AG08396 (cell line): ENCODE measurements at places on chromosomes 6 and 20.
A peak's percentile ranks its signal among the peaks of the same experiment; 100 is the strongest.

DNA sequence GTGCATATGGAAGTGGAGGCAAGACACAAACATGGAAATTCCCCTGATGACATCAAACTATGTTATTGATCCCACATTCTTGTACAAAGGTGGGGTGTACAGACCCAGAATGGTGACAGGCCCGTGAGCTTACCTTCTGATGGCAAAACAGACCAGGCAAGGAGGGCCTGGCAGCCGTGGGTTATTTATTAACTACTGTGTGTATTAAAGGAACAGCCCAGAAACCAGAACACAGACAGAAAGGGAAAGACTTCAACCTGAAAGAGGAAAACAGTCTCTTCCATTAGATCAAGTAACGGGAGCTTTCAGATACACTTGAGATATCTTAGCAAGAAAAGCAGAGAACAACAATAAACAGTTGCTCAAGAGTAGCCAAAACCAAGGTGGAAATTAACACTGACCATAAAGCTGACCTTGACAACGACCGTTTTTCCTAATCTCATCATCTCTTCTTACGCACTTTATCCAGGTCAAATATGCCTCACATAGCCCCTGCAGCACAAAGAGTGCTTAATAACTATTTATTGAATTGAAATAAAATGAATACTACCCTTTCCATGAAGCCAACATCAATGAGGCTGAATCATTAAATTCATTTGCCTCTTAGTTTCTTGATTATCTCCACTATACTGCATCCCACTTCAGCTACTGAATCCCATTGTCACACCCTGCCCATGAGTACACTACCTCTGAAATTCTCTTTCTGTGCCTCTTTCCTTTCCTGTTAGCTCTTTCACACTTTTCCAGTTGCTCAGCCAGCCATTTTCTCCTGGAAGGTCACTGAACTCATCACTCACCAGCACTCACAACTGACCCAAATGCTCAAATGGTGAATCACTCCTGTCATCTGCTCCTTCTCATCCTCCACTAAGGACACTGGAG is 67.4 kb downstream of the MOXD1 start:
- DNase-seq: peak; percentile 72

GRCh38 chr6:163132050-163132750 is 282.3 kb upstream of the QKI start:
- DNase-seq: no peak

DNA sequence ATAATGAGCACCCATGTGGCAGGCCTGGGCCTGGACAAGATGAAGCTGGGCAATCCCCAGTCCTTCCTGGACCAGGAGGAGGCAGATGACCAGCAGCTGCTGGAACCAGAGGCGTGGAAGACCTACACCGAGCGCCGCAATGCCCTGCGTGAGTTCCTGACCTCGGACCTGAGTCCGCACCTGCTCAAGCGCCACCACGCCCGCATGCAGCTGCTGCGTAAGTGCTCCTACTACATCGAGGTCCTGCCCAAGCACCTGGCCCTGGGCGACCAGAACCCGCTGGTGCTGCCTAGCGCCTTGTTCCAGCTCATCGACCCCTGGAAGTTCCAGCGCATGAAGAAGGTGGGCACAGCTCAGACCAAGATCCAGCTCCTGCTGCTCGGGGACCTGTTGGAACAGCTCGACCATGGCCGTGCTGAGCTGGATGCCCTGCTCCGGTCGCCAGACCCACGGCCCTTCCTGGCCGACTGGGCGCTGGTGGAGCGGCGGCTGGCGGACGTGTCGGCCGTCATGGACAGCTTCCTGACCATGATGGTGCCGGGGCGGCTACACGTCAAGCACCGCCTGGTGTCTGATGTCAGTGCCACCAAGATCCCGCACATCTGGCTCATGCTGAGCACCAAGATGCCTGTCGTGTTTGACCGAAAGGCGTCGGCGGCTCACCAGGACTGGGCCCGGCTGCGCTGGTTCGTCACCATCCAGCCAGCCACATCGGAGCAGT is 1.9 kb downstream of the FNDC11 start:
- no peak for DNase-seq

DNA sequence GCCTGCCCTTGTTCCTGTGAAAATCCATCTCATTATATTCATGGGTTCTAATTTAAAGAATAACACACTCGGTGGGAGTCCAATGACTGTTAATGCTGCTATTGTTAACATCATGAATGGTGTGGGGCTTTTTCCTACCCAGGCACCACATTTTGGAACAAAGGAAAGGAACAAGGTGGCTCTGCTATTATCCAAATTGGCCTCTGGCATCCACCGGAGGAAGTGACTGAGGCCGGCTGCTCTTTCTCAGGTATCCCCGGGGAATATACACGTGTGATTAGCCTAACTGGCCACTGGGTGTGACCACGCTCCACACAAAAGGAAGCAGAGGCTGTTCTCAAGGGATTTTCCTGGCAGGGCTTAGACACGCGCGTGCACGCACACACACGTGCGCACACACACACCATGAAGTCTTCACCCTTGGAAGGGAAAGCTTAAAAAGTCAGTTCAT is 601.2 kb upstream of the ARID1B start:
- no peak for DNase-seq

DNA sequence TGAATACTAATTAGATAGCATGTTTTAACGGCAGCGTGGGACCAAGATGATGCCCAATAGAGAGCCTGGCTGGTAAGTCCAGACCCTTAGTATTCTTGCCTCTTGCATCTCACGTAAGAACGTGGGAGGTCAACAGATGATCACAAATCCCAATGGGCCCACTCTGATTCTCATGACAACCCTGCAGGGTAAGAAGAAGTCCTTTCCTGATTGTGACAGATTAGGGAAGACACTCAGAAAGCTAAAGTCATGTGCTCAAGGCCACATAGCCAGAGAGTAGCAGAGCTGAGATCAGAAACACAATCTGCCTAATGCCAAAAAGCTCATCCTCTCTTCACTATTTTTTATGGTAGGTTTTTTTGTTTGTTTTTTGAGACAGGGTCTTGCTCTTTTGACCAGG is 103.8 kb downstream of the RALGAPA2 start:
- no peak for DNase-seq

GRCh38 chr20:54062812-54063280 is 7.5 kb downstream of the BCAS1 start:
- peak; percentile 50 for DNase-seq

GRCh38 chr6:167020206-167020605 is 21.0 kb downstream of the CEP43 start:
- no peak for DNase-seq

GRCh38 chr20:47768016-47768824 is 17.1 kb downstream of the SULF2 start:
- no peak for DNase-seq

DNA sequence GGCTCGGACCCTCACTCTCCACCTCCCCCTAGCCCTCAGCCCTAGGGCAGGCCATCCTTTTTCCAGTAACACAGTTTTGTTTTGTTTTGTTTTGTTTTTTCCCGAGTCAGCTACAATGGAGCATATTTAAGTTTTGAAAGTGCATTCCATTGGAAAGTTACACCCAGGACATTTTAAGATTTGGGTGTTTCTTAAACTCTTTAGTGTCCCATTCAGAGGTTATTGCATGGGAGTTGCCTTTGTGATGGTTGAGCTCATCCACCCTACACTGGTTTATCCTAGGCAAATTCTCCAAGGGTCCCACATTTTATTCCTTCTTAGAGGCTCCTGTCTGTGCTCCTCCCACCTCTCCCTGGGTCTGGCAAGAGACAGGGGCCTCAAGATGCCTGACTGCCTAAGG is 58.9 kb downstream of the THBS2 start:
- DNase-seq: no peak

- DNase-seq: no peak
Observed at GRCh38 chr6:147738516-147739162, 230.1 kb downstream of the SAMD5 start.

DNA sequence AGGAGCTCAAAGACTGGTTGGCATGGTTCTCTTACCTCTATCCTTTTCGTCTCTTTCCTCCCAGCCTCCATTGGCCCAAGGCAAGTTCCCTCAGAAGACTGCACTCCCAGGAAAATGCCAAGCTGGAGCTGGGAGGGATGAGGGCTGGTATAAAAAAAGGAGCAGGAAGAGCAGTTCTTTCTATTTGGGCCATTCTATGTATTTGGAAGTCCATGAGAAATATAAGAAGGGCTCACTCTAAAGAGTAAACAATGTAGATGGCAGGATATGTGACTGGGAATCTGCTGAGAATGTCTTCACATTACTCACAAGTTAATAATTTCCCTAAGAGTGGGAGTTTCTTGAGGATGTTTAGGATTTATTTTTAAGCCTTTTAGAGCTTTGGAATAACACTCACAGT is 36.6 kb upstream of the ADTRP start:
- DNase-seq: peak; percentile 18

DNA sequence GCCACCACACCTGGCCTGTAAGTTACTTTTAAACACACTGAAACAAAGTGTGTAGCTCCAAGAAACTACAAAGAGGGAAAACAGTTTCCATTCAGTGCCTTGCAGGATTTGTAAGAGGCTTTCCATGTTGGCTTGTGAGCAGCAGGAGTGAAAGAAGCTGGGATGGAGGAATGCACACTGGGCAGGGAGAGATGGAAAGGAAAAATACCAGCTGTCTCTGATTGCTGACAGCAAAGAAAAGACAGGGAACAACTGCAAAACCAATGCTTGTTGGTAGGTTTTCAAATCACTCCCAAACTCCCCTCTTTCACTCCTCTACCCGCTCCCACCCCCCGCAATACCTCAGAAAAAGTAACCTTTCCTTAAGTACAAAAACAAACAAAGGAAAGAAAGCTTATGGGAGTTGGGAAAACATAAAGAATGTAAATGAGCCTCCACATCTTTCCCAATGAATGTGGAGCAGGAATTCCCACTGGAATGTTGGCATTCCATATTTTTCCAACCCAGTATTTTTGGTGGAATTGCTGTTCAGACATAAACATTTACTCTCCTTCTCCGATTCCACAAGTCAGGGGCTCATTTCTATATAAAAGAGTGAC is 166.1 kb downstream of the THBS2 start:
- DNase-seq: no peak

- peak; percentile 3 for DNase-seq
Observed at GRCh38 chr20:40390654-40391053, 298.4 kb downstream of the MAFB start.

DNA sequence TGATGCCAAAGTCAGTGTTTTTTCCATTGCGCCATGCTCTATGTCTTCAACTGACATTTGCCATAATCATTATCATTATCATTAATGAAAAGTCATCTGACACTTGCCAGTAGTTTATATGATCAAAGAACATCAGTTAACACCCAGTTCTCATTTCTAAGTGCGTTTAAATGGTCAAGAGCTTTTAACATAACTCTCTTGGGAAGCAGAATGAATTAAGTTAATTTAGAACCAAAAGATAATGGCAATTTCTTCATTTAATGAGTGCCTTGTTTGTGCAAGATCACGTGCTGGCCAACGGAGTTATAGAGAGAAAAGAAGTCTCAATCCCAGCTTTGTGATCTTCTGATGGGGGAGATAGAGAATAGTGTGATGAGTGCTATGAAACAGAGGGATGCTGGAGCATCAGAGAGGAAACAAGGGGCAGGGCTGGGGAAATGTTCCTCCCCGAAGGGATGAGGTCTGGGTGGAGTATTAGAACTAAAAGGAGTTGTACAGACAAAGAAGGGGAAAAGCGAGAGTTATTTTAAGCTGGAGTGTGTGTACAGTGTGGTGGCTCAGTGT is 20.3 kb downstream of the ANKS1A start:
- no peak for DNase-seq

- DNase-seq: no peak
Observed at GRCh38 chr6:109472132-109472995, 10.7 kb downstream of the ZBTB24 start.

- no peak for DNase-seq
Observed at GRCh38 chr6:40910260-40910893, 128.6 kb downstream of the UNC5CL start.

DNA sequence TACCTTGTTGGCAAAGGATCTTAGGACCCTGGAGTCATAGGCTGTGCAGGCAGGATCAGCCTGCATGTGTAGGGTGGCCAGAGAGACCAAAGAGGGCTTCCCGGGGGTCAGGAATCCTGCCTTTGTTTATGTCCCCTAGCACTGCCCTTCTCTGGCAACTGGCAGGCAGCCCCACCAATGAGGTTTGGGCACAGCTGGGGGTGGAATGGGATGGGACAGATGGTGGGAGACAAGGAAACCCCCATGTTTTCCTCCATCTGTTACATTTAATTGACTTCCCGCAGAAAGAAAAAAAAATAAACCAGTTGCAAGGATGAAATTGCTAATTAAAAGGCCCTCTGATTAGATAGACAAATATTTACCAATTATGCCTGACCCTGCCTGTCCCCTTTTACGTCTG is 27.6 kb downstream of the CD40 start:
- DNase-seq: no peak

DNA sequence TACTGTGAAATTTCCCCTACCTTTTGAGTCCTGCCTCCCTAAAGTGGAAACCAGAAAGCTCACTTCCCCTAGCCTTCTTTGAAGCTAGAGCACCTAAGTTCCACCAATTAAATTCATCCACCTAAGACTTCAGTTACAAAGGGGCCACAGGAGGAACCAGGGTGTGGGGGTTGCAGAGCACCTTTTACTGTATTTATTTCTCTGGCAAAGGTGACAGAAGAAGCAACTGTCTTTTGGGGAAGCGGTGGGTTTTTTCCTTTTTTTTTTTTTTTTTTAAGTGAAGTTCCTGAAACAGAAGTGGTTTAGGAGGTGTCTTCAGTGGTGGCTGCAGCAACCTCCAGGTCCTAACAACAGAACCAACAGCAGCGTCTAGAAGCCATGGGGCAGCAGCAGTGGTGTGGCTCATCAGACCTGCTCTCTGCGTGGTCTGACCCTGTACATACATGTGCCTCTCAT is 13.1 kb downstream of the PSMB9 start:
- no peak for DNase-seq

DNA sequence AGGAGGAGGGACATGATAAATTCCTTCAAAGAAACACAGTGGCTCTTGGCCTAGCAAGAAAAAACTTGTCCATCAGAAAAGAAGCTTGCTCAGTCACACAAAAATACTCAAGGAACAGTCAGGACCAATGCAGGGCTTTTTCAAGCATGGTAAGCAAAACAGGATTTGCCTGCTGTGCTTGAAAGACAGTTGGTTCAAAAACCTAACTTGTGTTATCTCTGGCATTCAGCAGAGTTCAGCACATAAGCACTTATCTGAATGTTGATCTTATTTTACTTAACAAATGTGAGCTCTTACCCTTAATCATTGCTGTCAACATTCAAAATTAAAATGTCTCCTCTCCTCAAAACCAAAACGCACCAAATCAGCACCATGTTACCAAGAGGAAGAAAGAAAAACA is 38.3 kb downstream of the ATG5 start:
- DNase-seq: no peak

GRCh38 chr6:17998003-17998402 is 10.6 kb upstream of the KIF13A start:
- no peak for DNase-seq

DNA sequence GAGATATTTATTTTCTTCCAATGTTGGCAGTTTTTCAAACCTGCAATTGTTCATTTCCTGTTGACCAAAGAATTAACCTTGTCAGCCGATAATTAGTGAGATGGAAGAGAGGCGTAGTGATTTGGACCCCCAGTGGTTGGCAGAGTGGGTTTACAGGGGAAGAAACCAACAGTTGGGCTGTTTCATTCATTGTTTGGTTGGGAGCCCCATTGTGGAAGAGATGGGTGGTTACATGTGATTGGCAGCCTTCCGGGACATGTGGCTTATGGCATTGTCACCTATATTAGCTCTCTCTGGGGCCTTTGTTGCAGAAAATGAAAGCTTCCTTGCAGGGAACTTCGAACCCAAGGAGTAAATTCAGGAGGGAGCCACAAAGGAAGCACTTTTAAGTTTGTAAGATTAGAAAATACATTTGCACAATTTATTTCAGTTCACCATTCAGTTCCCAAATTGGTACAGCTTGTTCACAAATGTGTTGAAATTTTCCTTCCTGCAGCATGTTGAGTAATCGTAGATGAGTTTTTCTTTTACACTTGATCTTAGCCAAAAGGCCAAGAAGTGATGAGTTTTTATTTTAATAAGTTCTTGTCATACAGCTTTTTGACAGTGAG is 50.3 kb upstream of the CDKAL1 start:
- no peak for DNase-seq
